Regular cardiac myocyte (primary cell): ENCODE measurements at places on chromosomes 1 and 21. TPM values are rescaled to one million over a fixed set of nuclear protein-coding genes. Genes with fewer than 3 reads are reported as not detected.

The FAM167B gene
- 0.38 and 2.0 TPM in 2 replicates for total RNA-seq

The UMODL1 gene
- under 0.01 TPM in 1 of 2 replicates, not detected in the other for total RNA-seq

The PLEKHA6 gene
- under 0.01 TPM in 2 replicates for total RNA-seq

The CYP4X1 gene
- under 0.01 and 1.7 TPM in 2 replicates for total RNA-seq

The PCSK9 gene
- 0.19 and 0.28 TPM in 2 replicates for total RNA-seq

The FOXO6 gene
- total RNA-seq: under 0.01 TPM in 1 of 2 replicates, not detected in the other

The MYOM3 gene
- total RNA-seq: under 0.01 TPM in 2 replicates

The PRKACB gene
- total RNA-seq: 16.1 and 25.1 TPM in 2 replicates

The FCRL1 gene
- total RNA-seq: not detected in 2 replicates

The GLRX2 gene
- total RNA-seq: 10.4 and 17.4 TPM in 2 replicates

The MCOLN3 gene
- under 0.01 and 0.28 TPM in 2 replicates for total RNA-seq

The FCRL5 gene
- not detected in 2 replicates for total RNA-seq

The IFNAR1 gene
- 22.4 and 25.1 TPM in 2 replicates for total RNA-seq

The BGLAP gene
- under 0.01 and 0.85 TPM in 2 replicates for total RNA-seq

The TMEM54 gene
- total RNA-seq: 25.9 and 43.4 TPM in 2 replicates

The KAZN gene
- total RNA-seq: 1.7 and 3.4 TPM in 2 replicates

The LEPR gene
- 10.0 and 37.2 TPM in 2 replicates for total RNA-seq

The OPRD1 gene
- total RNA-seq: not detected in 2 replicates

The SPRR1B gene
- total RNA-seq: not detected in 2 replicates

The SPATA1 gene
- under 0.01 and 0.96 TPM in 2 replicates for total RNA-seq
